ENCODE measurements at places on chromosomes 1 and 21.

- no peak for DNase-seq
Observed at GRCh38 chr1:24276791-24277190, 42.4 kb upstream of the GRHL3 start.

GRCh38 chr1:220885971-220886370, 6.7 kb downstream of the HLX start:
- DNase-seq: no peak

DNA sequence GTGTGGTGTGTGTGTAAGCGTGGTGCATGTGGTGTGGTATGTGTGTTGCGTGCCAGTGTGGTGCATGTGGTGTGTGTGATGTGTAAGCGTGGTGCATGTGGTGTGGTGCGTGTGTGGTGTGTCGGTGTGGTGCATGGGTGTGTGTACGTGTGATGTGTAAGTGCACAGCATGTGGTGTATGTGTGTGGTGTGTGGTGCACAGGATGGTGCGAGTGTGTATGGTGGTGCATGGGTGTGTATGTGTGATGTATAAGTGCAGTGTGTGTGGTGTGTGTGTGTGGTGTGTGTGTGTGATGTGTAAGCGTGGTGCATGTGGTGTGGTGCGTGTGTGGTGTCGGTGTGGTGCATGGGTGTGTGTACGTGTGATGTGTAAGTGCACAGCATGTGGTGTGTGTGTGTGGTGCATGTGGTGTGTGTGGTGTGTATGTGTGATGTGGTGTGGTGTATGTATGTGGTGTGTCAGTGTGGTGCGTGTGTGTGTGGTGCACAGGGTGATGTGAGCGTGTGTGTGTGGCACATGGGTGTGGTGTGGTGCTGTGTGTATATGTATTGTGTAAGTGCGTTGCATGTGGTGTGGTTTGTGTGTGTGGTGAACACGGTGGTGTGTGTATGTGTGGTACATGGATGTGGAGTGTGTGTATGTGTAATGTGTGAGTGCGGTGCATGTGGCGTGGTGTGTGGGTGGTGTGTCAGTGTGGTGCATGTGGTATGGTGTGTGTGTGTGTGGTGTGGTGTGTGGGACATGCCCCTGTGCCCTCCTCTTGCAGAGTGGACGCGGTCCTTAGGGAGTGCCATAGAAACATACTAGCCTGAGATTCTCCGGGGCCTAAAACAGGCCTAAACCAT, 1.1 kb upstream of the C2CD2 start:
- no peak for DNase-seq

DNA sequence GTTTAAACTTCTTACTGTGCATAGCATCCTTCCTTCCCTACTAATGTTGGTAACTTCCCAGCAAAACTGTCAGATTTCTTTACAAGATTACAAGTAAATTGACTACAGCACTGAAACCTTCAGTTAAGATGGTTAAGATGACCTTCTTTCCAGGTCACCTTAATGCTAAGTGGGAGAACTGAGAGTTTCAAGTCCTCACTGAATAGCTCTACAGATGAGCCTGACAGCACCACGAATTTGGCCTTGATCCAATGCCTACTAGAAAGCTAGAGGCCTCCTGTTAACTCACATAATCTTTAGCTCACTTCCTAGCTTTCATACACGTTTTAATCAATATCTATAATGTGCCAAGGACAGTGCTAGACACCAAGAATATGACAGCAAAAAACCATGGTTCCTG, 276.0 kb upstream of the PLD5 start:
- no peak for DNase-seq

DNA sequence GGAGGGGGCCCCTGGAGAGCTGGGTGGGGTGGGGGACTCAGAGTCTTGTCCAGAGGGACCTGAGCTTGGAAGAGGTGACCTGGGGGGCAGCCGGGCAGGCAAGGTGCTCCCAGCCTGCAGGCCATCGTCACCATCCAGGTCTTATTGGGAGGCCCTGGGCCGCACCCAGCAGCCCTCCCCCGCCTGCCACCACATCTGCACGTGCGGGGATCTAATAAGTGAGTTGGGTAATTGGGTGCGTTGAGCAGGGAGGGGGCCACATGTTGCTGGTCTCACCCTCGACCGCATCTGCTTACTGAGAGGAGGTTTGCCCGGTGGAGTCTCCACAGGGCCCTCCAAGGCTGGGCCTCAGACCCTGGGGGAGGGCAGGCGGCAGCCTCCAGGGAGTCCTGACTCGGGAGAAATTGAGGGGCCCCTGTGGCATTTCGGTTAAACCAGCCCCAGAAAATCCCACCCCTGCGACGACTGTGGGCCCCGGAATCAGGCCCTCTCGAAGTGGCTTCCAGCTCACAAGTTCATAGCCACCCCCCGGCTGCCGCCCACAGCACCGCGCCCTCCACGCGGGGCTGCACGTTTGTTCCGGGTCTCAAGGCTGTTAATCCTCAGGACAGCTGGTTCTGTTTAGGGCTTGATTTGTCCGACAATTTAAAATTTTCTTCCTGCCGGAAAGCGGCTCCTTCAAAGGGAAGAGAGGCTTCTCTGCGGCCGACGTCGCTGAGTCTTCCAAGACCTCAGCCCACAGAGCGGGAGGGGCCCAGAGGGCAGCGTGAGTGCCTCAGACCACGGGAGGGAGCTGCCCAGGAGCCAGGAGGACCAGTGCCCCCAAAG, 14.7 kb upstream of the COL6A2 start:
- DNase-seq: no peak

DNA sequence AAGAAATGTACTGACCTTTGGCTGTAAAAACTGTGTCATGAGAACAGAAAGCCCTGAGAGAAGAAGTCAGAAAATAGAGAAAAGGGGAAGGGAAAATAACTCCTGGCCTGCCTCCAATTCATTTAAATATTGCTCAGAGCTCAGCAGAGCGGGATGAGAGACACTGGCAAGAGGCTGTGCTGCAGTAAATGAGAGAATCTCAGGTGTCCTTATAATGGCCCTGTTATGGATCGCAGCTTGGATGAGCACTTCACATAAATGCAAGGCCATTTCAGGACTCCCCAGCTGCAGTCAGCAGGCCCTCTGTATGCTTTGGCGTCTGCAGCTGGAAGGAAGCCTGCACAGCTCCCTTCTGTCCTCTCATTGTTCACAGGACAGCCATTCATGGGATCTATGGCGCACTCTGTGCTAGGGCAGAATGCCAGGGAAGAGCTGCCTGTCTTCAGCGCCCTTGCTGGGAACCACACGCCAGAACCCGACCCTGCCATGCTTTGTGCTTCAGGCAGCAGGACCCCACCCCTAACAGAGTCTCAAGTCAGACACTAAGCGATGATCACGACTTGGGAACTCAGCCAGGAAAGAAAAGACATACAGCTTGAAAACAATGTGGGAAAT, 20.7 kb upstream of the ABCB10 start:
- DNase-seq: no peak

- DNase-seq: no peak
Observed at GRCh38 chr21:37249112-37249904, 17.8 kb downstream of the VPS26C start.

- DNase-seq: no peak
Observed at GRCh38 chr1:23367451-23367790, 2.2 kb downstream of the ZNF436 start.

- DNase-seq: no peak
Observed at GRCh38 chr1:2045468-2046173, 4.6 kb upstream of the PRKCZ start.

DNA sequence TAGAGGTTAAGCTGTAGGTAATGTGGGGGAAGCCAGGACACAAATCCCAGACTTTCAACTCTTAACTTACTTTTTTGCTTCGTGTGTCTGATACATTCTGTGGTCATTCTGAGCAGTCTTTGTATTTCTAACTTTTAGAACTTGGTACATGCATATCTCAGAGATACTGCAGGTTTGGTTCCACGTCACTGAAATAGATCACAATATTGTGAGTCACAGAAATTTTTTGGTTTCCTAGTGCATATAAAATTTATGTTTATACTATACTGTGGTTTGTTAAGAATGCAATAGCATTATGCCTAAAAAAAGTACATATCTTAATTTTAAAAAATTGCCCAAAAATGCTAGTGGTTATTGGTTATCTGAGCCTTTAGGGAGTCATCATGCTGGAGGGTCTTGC, 3.2 kb downstream of the URB2 start:
- DNase-seq: no peak

GRCh38 chr1:5427026-5427613, 565.1 kb downstream of the NPHP4 start:
- DNase-seq: no peak

DNA sequence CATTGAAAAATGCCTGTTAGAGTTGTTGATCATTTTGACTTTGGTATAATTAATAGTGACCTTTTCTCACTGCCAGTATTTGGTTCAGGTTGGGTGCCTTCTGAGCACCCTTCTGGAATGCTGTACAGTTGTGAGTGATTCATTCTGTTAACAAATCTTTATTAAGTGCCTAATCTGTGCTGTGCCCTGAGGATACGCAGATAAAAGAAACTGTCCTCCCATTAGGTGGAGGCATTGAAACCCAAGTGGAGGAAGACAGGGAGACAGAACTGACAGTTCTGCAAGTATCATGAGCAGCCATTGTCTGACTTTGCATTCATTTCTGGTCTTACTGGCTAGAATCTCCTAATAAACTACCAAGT, 76.1 kb upstream of the ZNF326 start:
- no peak for DNase-seq

DNA sequence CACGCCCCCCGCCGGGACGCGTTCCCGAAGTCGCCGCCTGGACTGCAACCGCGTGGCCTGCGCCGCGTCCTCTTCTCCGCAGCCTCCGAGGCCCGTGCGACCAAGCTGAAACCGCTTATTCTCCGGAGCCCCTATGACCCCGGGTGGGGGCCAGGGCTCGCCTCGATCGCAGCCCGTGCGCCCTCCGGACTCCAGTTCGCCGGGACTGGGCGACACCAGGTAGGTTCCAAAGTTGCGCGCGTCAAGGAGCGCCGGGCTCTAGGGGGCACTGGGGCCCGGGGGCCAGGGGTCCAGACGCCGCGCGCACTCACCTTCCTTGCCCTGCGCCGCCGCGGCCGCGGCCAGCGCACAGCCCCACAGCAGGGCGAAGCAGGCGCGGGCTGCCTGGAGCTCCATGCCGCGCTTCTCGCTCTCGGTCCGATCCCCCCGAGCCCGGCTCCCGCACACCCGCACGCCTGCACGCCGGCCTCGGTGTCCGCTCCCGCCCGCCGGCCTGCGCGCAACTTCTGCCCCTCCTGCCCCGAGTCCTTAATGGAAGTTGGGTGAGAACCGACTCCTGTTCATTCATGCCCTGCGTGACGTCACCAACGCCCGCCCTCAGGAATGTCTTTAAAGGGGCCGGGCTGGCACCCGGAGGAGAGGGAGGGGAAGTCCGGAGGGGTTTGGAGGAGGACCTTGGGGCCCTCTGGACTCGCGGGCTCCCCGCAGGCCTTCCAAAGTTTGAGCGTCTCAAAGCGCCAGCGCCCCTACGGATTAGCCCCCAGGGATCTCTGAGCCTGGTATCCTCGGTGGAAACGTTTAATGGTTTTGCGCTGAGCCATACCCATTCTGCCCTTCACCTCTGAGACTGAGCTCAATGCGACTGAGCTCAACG, at the start of gene EPHA2:
TSS of gene EPHA2 (minus strand) at position 533 of the 874 bp plus-strand sequence. CDS start at position 396, 137 bp downstream.
- no peak for DNase-seq

DNA sequence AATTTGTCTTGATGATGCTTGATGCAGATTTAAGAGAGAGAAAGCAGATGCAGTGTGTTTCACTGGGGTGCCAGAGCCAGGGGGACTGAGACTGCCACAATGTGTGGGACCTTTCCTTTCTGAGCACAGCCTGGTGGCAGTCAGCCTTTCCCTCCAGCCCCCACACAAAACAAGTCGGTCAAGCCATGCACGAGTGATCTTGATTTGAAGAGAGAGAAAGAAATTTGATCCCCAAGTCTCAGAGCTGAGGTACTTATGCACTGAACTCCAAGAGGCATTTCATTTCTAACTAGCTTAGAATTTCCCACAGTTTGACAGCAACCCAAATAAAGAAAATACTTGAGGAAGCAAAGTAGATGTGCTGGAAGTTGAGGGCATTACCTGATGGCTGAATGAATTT, 193.8 kb downstream of the ST6GALNAC3 start:
- DNase-seq: no peak

DNA sequence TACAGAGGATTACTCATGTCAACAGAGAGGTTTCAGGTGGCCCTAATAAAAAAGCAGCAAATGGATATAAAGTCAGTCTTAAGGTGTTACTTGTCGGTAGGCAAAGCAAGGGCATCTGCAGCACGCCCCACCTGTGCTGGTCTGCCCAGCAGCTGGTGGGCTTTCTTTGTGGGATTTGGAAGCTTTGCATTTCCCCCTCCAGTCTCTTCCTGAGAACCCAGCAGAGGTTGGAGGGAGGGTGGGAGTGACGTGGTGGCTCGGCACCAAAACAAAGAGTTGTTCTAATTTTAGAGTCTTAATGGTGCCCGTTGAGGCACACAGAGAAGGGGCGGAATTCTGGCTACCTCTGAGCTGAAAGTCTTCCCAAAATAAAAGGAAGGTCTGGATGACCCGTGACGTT, 4.8 kb upstream of the PCBP3 start:
- no peak for DNase-seq

GRCh38 chr1:233598891-233599541, 14.9 kb upstream of the KCNK1 start:
- no peak for DNase-seq

GRCh38 chr1:240244968-240245628, 153.4 kb downstream of the FMN2 start:
- DNase-seq: no peak

DNA sequence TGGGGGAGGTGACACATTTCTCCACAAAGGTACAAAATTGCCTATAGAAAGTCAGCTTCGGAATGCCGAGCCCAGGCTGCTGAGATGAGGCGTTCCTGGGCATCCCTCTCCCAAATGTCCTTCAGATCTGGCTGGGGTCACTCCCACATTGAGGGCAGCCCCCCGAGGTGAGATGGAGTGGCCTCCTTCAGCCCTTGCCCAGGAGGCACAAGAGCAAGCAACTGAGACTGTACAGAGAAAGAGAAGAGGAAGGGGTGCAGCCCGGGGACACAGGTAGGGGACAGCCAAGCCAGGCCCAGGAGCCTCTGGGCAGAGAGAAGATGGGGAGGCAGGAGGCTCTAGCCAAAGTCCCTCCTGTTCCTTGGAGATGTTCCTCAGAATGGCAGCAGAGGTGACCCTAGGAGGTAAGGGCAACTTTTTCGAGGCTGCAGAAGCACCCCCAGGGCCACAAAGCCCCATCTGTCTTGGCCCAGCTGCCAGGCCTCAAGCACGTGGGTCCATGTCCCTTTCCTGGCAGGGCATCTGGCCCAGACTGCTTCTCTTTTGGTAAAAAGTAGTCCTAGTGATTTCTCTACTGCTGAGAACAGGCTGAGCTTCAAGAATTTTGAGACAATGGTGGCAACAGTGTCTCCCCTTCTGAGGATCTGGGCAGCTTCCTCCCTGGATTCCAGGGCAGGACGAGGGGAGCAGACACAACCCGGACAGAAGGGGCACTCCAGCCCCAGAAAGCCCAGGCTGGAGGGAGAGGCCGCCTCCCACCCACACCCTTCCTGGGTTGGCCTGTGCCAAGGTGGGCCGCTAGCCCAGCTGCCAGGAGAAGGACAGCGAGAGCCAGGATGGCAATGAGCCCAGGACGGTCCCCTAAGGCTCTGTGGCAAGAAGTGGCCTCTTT, 68.0 kb downstream of the LRRN2 start:
- no peak for DNase-seq

GRCh38 chr1:171873664-171874063, 32.4 kb downstream of the DNM3 start:
- no peak for DNase-seq

All from cortex of kidney (tissue), 1 donor.